NCI-H460 (cell line): ENCODE measurements at places on chromosomes 2 and 18. TPM values are rescaled to one million over a fixed set of nuclear protein-coding genes. Genes with fewer than 3 reads are reported as not detected.
A peak's percentile ranks its signal among the peaks of the same experiment; 100 is the strongest.

DNA sequence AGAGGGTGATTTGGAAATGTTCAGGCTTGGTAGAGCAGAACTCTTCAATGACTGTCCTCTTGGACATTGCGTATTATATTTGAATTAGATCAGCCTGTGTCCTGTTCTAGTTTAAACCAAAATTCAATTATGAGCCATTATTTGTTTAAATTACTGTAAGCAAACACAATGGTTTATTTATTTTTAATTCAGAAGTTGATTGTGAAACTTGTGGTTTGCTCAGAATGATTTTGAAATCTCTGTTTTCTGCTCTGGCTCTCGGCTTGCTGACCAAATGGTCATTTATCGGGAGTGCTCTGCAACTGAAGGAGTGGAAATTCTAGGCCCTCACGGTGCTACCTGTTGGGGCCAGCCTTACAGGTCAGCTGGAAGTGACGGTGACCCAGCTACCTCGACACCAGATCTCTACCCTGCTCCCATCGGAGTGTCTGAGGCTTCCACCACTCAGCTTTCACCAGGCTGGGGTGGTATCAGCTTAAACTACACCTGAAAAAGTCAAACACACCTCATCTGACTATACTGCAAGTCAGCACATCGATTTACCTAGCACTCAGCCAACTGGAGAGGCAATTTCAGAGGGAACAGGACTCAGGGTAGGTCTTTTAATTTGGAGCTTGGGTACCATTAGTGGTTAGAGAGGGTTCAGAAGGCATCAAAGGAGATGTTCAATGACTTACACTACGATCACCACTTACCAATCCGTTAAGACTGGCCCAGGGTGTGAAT is 36.8 kb upstream of the GPD2 start:
- peak; percentile 32 for DNase-seq

GRCh38 chr2:215797676-215798075 is 215.7 kb downstream of the MREG start:
- DNase-seq: no peak

GRCh38 chr2:240584486-240585031 is 2.0 kb upstream of the CAPN10 start:
- DNase-seq: no peak

Gene PPP1R1C
- 2.7 and 4.8 TPM in 2 replicates for total RNA-seq

DNA sequence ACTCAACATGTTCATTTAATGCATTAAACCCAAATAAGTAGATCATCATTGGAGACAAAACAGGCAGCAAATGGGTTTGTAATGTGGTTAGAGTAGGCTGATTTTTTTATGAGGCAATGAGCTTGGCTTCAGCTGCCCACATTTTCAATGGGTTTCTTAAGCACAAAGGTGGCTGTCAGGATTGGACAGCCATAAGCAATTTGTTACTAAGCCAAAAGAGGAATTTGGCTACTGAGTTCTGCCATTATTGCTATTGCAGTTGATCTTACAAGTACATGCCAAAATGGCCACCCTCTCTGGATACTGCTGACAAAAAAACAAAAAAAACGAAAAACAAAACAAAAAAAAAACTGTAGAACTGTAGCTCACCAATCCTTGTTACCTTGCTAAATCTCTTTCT is 1348.0 kb upstream of the PIK3C3 start:
- DNase-seq: no peak

Gene ANO7
- total RNA-seq: 1.2 and 1.9 TPM in 2 replicates
